ENCODE measurements at places on chromosomes 4 and X. TPM values are rescaled to one million over a fixed set of nuclear protein-coding genes. Genes with fewer than 3 reads are reported as not detected.
A peak's percentile ranks its signal among the peaks of the same experiment; 100 is the strongest.

PHOX2B gene
- polyA plus RNA-seq = not detected

LRCH2 gene
- 13.6 TPM for polyA plus RNA-seq

GAGE2A gene
- not detected for polyA plus RNA-seq

ZXDA gene
- 5.5 TPM for polyA plus RNA-seq

HPGDS gene
- 6.2 TPM for polyA plus RNA-seq

MAGEC3 gene
- 0.78 TPM for polyA plus RNA-seq

SLC6A14 gene
- polyA plus RNA-seq = 0.17 TPM

PDZD4 gene
- polyA plus RNA-seq = 10.8 TPM

GRCh38 chrX:53280331-53281320, 758 bp downstream of the IQSEC2 start:
- peak; percentile 42 for DNase-seq

DNA sequence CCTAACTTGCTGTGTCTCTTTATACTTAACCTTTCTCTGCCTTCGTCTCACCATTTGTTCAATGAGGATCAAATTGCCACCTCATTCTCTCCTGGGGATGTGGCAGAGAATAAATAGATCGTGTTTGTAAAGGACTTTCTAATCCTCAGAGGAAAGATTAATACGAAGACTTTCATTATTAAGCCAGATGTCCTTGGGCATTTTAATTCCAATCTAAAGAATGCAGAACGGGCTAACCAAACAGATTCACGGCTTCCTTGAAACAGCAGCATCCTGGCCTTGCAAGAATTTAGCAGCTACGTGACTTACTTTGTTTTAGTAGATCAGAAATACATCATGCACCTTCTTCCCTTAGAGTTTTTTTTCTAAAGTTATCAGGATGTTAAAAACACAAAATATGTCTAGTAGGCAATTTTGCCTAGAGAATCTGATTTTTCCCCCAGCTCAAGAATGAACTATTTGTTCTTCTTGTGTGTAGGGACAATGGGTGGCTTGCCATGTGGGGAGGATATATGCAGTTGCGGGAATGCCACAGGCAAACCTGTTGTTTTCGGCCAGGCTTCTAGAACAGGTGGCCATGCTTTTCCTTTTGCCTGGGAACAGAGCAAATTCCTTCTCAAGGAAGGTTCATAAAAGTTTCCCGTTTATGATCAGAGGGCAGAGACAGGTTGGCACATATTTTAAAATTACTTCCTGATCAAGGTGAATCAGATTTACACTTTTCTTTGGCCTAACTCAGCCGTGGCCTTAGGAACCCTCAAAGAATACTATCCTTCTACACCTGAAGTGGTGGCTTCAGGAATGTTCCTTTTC, 3.0 kb downstream of the MID1 start:
- no peak for DNase-seq

DNA sequence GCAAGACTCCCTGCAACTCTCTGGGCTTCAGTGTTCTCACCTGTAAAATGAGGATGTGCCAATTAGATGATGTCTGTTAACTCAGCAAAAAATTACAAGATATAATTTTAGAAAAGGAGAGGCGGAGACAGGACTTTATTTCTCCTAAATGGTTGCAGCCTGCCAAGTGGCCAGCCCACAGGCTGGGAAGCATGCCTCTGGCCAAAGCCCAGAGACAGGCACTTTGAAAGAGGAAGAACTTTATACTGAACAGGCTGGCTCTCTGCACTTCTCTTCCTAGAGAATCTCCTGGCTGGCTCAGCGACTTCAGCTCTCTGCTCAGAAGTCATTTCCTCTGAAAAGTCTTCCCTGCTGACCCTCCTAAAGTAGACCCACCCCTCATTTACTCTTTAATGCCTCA, 3.7 kb downstream of the PRDM5 start:
- DNase-seq = no peak

DNA sequence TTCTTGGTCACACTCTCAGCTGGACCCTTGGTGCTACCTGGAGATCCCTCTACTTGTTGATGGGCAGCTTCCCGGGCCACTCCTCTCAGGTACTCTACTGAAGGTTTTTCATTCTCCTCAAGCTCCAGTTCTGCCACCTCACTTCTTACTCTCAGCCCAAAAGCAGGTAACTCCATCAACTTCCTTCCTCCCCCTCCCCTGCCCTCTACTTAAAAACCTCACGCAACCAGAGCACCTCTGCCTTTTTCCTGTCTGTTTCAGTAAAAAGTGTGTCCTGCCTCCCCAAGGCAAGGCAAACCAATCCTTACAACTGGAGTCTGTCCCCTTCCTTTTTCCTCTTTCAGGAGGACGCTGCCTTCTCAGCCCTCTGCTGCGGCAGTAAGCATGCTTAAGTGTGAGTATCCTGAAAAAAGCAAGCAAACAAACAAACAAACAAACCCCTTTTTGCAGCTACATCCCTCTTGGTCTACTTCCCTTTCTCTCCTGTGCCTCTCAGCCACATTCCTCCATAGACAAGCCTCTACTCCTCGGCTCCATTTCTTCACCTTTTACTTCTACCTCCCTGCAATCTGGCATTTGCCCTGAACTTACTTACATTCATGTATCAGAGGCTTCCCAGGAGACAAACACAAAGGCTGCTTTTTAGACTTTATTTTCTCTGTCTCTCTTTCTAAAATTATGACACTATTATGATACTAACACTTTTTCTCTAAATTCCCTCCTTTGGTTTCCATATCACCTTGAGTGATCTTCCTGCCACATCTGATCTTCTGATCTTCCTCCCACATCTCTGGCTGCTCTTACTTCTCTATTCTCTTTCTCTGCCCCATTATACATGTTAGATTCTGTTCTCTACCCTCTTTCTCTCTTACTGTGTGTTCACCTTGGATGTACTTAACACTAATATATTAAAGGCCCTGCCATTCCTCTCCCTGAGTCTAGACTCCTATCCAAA, 5.4 kb downstream of the ALPK1 start:
- no peak for DNase-seq

DNA sequence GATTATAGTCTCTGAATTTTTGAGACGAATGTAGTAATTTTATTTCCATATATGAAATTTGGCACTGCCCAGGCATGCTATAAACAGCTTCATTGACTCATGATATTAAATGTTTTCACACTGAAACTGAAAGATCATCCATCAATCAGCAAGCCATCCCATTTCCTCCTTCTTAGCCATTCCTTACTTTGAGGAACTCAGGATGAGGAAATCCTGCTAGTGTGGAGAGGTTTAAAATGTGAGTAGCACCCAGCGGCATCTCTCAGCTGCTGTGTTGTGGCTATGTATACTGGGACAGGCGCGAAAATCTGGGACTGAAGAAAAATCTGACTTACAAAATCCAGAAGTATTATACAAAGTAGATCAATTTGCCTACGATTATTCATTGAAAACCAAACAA, 52.1 kb downstream of the PTCHD1 start:
- DNase-seq = no peak

- no peak for DNase-seq
Observed at GRCh38 chr4:2931512-2932301, 31.5 kb downstream of the NOP14 start.

GRCh38 chr4:40316333-40316781, 18.8 kb upstream of the CHRNA9 start:
- peak; percentile 69 for DNase-seq

GRCh38 chrX:110363244-110363643, 4.6 kb downstream of the RTL9 start:
- no peak for DNase-seq

DNA sequence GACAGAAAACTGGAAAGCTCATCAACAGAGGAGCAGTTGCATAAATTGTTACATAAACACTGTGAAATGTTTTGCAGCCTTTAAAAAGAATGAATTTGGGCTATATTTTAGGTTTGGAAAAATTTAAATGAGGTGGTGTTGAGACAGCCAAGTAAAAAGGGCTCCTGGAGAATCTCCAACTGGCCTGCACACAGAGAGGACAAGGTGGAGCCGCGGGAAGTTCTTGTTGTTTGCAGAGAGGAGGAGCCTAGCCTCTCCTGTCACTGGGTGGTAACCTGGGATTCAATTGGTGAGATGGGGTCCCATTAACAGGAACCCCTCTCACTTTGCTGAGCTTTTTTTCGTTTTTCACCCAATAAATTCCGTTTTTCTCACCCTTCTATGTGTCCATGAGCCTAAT, 13.4 kb downstream of the GIMD1 start:
- DNase-seq = no peak

- no peak for DNase-seq
Observed at GRCh38 chr4:109025471-109026076, 262.7 kb upstream of the ETNPPL start.

DNA sequence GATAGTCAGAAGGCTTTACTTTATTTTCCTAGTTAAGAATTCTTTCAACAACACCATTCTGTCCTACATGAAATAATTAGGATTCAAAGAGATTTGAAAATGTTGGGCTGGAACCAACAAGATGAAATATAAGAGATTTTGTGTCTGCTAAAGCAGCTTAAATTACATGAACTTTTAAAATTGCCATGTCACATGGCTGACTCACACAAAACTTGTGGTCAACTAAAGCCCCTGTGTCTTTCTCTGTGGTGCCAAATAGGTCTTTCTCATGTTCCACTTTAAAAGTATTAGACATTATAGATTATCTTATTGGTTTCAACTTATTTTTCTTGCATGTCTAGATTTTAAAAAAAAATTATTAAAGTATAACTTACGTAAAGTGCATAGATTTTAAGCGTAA, 60.8 kb upstream of the FHL1 start:
- no peak for DNase-seq

DNA sequence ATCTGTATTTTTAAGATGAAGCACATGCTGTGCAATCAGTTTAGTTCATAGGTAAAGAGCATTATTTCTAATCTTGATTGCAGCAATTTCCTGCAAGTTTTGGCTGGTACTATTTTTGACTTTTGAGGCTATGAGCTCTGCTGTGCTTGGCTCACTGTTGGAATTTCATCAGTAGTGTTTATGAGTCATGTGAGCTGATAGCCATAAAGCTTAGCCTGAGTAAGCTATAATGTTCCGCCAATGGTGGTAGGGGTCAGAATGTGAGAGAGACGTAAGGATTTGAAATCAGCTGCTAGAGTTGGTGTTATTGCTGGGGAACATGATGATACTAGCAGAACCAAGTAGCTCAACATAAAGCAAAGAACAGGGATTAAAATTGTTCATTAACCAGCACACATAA, 590.9 kb upstream of the GNPDA2 start:
- peak; percentile 36 for DNase-seq

DNA sequence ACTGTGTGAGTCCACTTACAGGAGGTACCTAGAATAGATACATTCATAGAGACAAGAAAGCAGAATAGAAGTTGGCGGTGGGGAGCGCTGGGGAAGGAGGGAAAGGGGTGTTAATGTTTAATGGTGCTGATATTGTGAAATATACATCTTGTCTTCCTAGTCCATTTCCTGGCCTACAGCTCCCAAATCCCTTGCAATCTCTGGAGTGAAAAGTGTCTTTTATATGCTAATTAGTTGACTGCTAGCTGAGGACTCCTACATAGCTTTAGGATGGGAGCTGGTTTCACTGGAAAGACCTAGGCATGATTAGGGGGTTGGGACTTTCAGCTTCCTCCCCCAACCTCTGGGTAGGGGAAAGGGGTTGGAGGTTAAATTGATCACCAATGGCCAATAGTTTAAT, 36.0 kb downstream of the FUNDC1 start:
- no peak for DNase-seq

- DNase-seq = peak; percentile 83
Observed at GRCh38 chr4:150078041-150078578, at the start of gene DCLK2. Gene DCLK2 (plus strand): TSS chr4:150078445. CDS start chr4:150079028, 583 bp downstream.

DNA sequence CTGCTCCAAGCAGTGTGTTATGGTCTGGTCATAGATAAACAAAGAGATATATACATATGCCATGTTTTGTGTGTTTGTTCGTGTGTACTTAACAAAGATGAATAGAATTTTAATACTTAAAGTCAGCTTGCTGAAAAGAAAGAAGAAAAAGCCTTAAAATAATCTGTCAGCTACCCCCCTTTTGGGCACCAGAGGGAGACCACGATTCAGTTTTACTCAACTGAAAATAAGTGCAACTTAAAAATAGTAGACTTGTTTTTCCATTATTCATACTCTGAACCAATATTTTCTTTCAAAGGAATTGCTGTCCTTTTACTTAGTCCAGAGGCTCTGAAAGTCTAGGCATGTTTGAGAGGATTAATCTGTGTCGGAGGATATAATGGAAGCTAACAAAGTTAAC, 181.7 kb upstream of the AGTR2 start:
- no peak for DNase-seq

Measured in right lung (tissue), 10 donors.